Astrocyte of the spinal cord (primary cell): ENCODE measurements at places on chromosomes 11 and 22.

- DNase-seq, result peak; percentile 71
Observed at GRCh38 chr22:35892192-35892591, 136.4 kb downstream of the RBFOX2 start.

GRCh38 chr11:88050247-88050646 lies 125.0 kb downstream of the RAB38 start:
- no peak for DNase-seq

- DNase-seq, result no peak
Observed at GRCh38 chr11:86134580-86135318, 65.9 kb upstream of the PICALM start.

DNA sequence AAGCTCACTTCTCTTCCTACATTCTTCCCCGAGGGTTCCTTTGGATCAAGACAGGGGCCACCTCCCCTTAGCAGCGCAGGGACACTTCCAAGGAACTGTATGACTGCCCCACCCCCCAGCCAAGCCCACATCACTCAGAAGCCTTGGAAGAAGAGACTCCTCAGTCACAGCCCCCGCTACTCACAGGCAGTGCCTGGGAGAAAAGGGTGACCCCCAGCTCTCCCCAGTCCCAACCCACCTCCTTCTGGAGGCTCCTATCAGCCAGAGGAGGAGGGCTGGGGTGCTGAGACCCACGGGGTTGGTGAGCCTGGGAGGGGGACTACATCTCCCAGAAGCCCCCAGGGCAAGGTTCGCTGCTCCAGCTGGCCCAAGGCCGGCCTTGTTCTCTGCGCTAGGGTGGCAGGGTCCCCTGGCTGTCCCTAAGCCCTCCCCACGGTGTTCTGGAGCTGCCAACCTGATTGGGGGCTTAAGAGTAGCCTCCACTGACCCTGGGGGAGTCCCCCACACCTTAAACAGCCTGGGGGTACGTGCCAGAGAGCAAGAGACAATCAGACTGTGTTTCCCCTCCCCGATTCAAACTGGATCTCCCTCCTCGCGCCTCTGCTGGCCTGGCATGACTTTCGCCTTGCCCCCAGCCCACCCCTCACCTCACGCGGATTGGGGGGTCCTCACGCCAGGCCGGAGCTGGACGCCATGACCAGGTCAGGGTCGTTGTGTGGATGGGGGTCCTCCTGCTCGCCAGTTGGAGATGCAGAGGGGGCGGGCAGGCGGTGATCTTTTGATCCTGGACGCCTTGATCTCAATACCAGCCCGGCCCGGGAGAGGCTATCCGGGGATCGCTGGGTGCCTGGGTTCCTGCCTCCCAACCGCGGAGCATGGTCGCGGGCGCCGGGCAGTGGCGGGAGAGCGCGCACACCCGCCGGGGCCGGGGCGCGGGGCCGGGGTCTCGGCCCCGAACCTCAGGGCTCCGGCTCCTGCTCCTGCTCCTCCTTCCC lies 838 bp downstream of the BCL9L start:
- DNase-seq, result no peak

GRCh38 chr22:46116491-46116958 lies 33.8 kb upstream of the PPARA start:
- DNase-seq, result peak; percentile 85

DNA sequence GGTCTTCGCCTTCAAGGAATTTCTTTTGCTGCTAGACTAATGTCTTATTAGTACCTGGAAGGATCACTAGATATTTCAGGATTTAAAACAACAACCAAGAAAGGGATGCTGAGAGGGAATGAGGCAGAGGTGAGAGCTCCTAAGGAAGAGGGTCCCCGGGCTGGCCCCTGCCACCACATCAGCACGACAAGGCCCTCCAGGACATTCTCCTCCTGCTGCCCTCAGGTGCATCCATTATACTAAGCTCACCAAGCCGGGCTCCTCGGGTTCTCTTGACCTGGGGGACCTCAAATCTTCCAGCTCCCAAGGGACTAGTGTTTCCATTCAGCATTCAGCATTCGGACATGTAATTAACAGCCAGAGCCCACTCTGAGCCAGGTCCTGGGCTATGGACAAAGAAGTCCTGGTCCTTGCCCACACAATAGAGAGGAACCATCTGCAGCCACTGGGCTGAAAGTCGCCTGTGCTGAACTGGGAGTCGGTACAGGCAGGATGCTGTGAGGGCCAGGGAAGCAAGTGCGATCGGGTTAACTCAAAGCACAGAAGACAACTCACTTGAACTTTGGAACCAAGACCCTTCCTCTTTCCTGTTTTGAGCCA lies 29.4 kb upstream of the OAF start:
- DNase-seq, result no peak

GRCh38 chr11:11909727-11910126 lies 68.0 kb downstream of the USP47 start:
- DNase-seq, result peak; percentile 65

GRCh38 chr22:40553014-40553554 lies 83.4 kb downstream of the MRTFA start:
- no peak for DNase-seq

- no peak for DNase-seq
Observed at GRCh38 chr11:62406034-62406433, 12.8 kb upstream of the SCGB1A1 start.

- DNase-seq, result no peak
Observed at GRCh38 chr22:22786301-22787115, 101.1 kb upstream of the IGLL5 start.

GRCh38 chr22:39456522-39457197 lies at the start of gene MGAT3:
MGAT3 (plus strand) TSS chr22:39457012; CDS start chr22:39487348, 30,336 bp downstream.
- DNase-seq, result no peak

GRCh38 chr22:43088984-43089717 lies at the start of gene TTLL1:
TTLL1 (minus strand) TSS chr22:43089391; CDS start chr22:43075586, 13,805 bp downstream.
- DNase-seq, result peak; percentile 89
